ENCODE measurements at places on chromosomes 5 and 9.

- DNase-seq, result peak; percentile 98
Measured at GRCh38 chr9:110192531-110193261, 15.3 kb downstream of the C9orf152 start.

GRCh38 chr5:125560476-125561225, 814.2 kb upstream of the ZNF608 start:
- peak; percentile 23 for DNase-seq

DNA sequence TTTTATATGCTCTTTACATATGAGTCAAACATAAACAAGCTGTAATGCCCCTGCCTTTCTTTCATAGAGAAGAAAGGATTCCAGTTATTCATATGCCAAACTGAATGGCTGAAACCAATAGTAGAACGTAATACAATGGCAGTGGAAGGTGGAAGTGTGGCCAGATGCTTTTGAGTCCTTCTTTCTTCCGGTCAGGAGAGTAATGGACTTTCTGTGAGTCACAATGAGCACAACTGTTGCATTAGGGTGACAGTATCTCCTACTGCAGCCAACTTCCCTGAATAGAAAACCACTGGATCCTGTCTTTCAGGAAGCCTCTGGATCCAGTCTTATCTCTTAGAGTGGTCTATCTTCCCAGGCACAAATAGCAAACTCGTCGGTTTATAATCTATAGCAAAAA, 855.2 kb downstream of the MAT2B start:
- DNase-seq, result peak; percentile 35

GRCh38 chr5:57431759-57432158, 50.9 kb downstream of the ACTBL2 start:
- no peak for DNase-seq

DNA sequence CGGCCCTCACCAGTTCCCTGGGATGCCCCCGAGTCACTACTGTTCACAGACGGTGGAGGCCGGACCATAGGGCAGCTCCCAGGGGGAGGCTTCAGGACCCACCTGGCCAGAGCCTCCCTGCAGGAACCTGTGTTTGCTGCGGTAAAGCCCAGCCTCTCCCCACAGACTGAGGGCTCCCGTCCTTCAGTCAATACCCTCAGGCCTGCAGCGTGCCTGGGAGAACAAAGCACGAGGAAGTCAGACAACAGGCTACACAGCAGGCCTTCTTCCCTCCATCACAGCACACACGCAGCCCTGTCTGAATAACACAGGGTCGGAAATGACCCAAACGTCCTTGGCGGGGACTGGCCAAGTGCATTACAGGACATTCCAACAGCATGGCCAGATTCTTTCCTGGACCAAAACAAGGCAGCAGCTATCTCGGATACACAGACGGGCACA, 34.4 kb downstream of the COL23A1 start:
- no peak for DNase-seq

DNA sequence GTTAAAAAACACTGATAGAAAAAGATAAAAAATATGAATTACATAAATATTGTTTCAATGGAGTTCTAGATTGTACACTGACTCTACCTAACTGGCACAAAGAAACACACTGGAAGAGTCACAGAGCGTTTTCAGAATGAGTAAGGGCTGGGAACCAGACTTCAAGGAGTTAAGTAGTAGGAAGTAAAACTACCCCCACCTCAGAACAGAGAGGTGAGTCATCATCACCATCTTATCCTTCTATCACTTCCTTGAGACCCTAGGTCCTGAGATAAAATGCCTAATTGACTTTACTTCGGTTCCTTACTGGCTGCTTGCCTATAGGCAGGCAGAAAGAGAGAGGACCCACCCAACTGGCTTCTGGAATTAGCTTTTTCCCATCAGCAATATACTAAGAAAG, 79.7 kb downstream of the ELAVL2 start:
- no peak for DNase-seq

DNA sequence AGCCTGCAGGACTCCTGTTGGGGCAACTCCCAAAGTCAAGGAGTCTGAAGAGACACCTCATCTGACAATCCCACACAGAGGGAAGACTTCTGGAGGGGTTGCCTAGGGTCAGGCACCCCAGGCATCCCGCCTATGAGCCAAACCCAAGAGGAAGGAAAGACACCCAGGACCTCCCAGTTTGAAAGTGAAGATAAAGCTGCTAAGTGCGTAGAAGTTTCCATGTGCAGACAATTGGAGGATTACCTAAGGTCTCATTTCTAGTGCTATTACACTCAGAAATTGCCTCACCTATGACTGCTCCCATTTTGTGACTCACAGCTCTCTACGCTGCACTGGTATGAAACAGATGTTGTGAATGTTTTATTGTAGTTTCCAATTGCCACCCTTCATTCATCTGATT, 322.9 kb downstream of the SLIT3 start:
- DNase-seq, result peak; percentile 83

- peak; percentile 82 for DNase-seq
Measured at GRCh38 chr5:154779105-154779504, 23.9 kb downstream of the LARP1 start.

DNA sequence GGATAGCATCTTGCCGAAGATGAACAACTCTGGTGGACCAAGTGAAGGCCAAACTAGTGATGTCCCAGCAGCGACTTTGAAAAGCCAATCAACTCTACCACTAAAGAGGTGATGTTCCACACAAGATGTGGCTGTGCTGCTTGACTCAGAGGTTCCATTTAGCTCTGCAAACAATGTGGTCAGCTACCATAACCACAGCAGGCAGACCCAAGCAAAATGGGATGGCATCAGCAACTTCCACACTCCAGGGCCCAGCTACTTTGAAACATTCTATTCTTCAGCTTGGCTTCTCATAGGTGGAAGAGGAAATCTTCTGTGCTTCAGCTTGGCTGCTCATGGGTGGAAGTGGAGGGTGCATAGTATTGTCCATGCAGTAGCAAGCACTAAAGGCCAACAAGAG, 70.5 kb downstream of the IRX2 start:
- DNase-seq, result no peak

DNA sequence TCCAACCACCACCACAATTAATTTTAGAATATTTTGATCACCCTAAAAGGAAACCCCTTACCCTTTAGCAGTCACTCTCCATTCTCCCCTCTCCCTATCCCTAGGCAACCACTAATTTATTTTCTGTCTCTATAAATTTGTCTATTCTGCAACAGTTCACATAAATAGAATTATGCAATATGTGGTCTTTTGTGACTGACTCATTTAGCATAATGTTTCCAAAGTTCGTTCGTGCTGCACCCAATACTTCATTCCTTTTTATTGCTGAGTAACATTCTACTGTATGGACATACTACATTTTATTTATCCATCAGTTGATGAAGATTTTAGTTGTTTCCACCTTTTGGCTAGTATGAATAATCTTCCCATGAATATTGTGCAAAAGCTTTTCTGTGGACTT, 18.2 kb upstream of the CDC20B start:
- DNase-seq, result no peak

- DNase-seq, result peak; percentile 21
Measured at GRCh38 chr5:115022303-115022702, 147.4 kb downstream of the TRIM36 start.

GRCh38 chr9:117182046-117182445, 232.8 kb downstream of the ASTN2 start:
- no peak for DNase-seq

DNA sequence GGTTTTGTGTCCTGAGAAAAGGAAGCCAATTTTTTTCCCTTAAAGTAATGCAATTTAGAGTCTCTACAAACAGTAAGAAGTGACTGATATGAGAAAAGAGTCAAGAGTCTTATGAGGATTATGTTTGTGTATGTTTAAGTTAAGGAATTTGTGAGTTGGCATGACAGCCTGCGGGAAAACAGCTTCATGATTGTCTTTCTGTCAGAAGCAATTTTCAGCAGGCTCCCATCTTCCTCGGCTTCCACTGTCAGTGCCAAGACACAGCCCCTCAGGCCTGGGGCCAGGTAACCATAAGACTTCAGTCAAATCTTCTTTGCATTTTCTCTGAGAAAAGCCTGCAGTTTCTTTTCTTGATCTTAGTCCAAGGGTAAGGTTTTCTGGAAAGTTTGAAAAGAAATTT, 17.0 kb upstream of the SELENOP start:
- no peak for DNase-seq

GRCh38 chr9:138103849-138104206, 226.2 kb downstream of the CACNA1B start:
- DNase-seq, result no peak

GRCh38 chr9:32501868-32502267, 24.1 kb downstream of the RIGI start:
- no peak for DNase-seq

GRCh38 chr9:131728546-131728910, 11.3 kb downstream of the RAPGEF1 start:
- DNase-seq, result no peak
